ENCODE measurements at places on chromosomes 12 and 14. TPM values are rescaled to one million over a fixed set of nuclear protein-coding genes. Genes with fewer than 3 reads are reported as not detected.

GRCh38 chr14:33030386-33030785 is 91.7 kb downstream of the NPAS3 start:
- DNase-seq, result no peak

- no peak for DNase-seq
Observed at GRCh38 chr12:81987371-81987770, 228.2 kb upstream of the PPFIA2 start.

- DNase-seq, result peak; percentile 39
Observed at GRCh38 chr12:6372403-6373003, 2.9 kb downstream of the SCNN1A start.

GRCh38 chr12:88258396-88258795 is 116.3 kb downstream of the TMTC3 start:
- no peak for DNase-seq

GRCh38 chr12:91219511-91219910 is 36.9 kb upstream of the DCN start:
- no peak for DNase-seq

- no peak for DNase-seq
Observed at GRCh38 chr12:47098099-47098498, 18.3 kb upstream of the AMIGO2 start.

DNA sequence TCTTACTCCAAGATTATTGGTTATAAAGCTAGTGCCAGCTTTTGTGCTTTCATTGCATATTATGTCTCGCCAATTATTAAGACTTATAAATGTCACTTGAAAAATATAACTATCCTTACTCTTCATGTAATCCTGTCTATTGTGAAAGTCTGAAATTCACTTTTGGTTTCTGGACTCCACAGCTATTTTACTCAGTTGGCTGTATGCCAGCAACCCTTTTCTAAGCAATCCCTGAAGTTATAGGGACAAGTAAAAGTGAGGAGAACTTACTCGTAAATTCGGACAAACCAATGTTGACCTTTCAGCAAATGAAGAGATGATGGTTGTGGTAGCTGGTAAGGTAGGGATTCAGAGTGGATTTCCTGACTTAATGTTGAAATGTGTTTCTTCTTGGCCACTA is 196.3 kb downstream of the NPAS3 start:
- no peak for DNase-seq

The PLA2G1B gene
- not detected for total RNA-seq

The DCN gene
- 35.6 TPM for total RNA-seq
